ENCODE measurements at places on chromosomes 3 and 15.

DNA sequence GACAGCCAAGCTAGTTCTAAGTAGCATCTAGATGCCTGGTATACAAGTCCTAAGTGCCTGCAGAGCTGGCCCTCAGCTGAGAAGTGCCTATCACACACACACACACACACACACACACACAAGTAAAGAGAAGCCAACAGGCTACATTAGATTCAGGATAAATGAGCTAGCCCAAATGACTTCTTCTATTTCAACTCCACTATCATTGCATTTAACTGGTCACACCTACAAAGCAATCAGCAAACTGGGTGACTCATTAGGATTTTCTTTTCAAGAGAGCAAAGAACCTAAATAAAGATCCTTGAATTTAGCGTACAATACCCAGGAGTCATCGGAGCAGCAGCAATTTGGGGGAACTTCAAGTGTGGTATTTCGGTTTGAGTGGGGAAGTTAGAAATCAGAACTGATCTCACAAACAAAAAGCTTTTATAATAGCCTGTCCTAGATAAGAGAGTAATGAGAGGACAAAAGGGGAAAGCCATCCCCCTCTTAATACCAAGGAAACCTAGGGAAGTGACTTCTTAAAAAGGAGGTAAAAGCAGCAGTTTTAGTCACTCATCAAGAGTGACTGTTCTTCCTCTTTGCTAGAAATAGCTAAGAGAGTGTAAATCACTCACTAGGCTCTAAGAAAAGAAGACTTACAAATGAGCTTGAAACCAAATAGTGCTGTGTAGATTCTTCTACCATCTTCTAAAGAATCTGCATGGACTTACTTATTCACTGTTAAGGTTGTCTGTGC, 112.7 kb downstream of the TNIK start:
- no peak for DNase-seq

- DNase-seq: peak; percentile 69
These were observed 9.7 kb downstream of the PLA2G4D start for GRCh38 chr15:42084465-42085235.

DNA sequence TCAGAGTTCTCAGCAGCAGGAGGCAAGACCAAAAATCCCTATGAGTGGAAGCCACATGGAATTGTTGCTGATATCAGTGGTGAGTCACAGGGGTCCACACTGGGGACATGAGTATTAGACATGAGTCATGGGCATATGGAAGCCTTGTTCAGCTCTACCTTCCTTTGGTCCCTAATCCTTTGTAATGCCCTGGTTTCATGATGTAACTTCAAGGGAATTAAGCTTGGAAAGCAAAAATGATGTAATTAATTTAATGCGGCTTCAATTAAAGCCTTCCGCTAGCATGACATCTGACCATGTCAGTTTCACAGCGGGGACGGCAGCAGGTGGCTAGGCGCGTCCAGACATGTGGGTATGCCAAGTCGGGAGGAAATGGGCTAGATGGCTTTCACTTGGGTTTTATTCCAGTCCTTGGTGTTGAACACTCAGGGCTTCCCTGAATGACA, 176.1 kb upstream of the RGMA start:
- DNase-seq: no peak

- DNase-seq: no peak
These were observed 139.9 kb downstream of the ROBO2 start for GRCh38 chr3:77179762-77180161.

- no peak for DNase-seq
These were observed 441.4 kb downstream of the GABRG3 start for GRCh38 chr15:27412415-27412814.

DNA sequence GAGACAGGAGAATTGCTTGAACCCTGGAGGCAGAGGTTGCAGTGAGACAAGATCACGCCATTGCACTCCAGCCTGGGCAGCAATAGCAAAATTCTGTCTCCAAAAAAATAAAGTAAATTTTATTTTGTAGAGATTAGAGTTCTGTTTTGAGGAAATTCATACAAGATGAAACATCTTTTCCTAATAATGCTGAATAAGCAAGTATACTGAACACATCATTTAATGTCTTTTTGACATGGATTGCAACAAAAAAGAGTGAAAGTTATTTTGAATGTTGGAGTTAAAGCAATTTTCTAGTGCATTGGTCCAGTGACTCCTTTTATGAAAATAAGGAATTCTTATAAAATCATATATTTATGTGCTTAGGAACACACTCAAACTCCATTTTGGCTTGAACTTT, 20.5 kb downstream of the LCTL start:
- no peak for DNase-seq
